RWPE1 (cell line): ENCODE measurements at places on chromosomes 11 and 22.

DNA sequence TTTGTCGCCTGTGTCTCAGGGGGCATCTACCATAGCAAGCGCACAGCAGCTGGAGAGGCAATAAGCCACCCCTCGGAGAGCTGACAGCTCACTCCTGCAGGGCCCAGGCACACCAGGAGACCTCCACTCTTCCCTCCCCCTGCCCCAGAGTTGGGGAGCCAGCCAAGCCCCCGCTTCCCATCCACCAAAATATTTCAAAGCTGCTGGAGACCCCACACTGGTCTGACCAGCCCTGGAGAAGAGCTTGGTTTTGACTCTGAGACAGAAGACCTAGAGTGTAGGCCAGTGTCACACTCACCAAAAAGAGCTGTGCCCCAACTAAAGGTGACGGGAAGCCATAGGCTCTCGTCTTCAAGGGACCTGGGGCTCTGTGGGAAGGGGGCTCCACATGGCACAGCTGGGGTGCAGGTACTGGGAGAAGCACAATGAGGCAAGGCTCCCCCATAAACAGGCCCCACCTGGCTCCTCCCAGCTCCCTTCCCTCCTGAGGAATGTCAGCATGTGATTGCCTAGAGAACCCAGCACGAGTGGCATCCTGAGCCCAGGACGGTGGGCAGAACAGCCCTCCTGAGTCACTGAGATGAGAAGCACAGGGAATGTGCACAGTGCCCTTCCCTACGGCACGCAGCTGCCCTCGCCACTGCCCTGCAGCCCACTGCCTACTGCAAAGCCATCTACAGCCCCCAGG, 5.8 kb upstream of the GNAZ start:
- DNase-seq = no peak

DNA sequence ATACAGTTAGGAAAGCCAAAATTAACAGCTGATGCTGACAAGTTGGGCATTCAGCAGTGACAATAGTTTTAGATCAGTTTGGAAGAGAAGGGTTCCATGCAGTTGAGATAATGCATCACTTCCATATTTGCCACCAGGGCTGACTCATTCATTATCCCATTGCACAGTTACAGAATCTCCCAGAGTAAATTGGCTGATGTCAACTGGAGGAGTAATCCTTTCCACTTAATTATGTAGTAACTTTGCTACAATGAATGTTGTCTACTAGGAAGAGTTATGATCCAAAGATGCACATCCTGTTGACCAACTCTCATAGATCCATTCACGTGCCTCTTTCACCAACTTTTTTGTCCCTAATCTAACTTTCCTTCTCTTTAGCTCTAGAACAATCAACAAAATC, 123.3 kb upstream of the LUZP2 start:
- DNase-seq = no peak

DNA sequence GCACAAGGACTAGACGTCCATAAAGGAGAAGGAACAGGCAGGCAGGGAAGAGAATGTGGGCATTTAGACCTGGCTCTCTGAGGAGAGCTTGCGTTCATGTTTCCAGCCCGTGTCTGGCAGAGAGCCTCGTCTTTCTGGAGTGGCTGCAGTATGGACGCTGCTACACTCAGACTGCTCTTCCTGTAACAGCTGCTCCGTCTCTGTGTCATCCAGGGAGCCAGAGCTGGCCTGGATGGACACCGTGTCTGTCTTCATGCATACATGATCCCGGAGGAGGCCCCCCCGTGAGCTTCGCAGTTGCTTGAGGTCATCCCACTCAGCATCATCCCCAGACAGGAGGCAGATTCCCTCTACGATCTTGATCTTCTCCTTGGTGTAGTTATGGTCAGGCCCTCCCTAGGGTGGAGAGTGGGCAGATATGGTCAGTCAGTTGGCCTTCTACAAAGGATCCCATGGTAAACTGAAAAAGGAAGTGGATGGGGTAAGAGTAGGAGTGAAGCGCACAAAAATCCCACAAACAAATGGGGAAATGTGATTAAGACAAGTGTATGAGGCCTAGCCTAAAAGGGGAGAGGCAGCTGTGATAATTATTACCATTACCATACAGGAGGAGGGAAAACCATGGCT, 13.0 kb upstream of the CKAP5 start:
- DNase-seq = no peak

DNA sequence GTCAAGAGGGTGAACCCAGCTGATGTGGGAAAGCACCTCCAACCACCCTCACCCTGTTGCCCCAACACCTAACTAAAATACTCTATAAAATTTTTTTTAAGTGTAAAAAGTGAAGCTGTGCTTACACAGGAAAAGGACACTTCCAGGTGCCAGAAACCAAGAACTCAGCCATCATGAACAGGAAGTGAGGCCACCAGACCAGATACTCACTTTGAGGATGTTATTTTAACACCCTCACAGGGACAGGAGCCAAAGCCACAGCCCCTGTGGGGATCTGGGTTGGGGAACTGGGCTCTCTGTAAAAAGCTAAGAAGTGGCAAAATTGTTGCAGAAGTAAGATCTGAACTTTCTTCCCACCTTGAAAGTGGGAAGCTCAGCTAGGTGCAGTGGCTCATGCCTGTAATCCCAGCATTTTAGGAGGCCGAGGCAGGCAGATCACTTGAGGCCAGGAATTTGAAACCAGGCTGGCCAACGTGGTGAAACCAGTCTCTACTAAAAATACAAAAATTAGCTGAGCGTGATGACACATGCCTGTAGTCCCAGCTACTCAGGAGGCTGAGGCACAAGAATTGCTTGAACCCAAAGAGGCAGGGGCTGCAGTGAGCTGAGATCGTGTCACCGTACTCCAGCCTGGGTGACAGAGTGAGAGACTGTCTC, 3.8 kb downstream of the RSPH14 start:
- no peak for DNase-seq

DNA sequence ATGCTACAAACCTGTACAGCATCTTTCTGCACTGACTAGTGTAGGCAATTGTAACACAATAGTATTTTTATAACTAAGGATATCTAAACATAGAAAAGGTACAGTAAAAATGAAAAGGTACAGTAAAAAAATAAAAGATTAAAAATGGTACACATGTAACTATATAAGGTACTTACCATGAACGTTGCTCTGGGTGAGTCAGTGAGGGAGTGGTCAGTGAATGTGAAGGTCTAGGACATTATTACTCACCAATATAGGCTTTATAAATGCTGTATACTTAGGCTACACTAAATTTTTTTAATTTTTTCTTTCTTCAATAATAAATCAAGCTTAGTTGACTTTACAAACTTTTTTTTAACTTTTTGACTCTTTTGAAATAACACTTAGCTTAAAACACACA, 59.9 kb downstream of the EIF3M start:
- peak; percentile 28 for DNase-seq

DNA sequence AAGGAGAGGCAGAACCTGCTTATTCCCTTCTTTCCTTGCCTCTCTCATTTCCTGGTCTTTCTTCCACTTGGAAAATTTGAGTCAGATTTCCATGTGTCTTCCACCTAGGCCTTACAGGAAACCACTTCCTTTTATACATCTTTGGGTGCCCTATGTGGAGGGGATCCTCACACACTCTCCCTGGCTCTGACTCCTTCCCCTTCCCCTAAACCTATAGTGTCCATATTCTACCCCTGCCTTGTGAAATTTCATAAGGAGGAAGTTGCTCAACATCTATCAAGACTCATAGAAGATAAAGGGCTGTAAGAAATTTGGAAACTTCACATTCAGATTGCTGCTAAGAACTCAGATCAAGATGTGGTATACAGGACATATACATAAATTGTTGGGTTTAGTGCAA, 20.4 kb downstream of the TUG1 start:
- no peak for DNase-seq

- DNase-seq = no peak
Observed at GRCh38 chr22:39745789-39746188, 147.8 kb downstream of the ENTHD1 start.

DNA sequence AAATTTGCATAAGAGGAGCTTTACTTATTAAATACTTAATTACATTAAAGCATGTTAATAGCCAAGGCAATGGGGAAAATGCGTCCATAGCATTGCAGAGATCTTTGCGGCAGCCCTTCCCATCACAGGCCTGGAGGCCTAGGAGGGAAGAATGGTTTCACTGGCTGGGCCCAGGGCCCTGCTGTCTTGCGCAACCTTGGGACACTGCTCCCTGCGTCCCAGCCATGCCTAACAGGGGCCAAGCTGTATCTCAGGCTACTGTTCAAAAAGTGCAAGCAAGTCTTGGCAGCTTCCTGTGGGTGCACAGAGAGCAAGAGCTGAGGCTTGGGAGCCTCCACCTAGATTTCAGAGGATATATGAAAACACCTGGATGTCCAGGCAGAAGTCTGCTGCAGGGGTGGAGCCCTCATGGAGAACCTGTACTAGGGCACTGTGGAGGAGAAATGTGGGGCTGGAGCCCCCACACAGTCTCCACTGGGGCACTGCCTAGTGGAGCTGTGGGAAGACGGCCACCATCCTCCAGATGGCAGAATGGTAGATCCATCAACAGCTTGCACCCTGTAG, 46.0 kb downstream of the THAP12 start:
- no peak for DNase-seq

DNA sequence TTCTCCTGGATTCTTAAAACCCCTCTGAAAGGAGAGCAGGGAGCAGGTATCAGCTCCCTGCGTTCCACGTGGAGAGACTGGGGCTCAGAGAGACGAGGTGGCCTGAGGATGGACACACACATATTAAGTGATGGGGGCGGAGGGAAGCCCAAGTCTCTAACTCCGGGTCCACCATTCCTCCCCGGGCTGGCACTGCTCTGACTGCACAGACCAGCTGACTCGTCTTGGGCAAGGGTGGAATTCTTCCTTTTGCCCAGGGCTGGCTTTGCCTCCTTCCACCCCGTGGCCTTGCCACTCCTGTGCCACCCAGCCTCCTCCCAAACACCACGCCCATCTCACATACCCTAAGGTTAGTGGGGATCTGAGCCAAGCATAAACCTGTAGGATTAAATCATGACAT, 65.0 kb downstream of the BUD13 start:
- no peak for DNase-seq

GRCh38 chr11:46332568-46333393, 14.5 kb upstream of the DGKZ start:
- DNase-seq = no peak

DNA sequence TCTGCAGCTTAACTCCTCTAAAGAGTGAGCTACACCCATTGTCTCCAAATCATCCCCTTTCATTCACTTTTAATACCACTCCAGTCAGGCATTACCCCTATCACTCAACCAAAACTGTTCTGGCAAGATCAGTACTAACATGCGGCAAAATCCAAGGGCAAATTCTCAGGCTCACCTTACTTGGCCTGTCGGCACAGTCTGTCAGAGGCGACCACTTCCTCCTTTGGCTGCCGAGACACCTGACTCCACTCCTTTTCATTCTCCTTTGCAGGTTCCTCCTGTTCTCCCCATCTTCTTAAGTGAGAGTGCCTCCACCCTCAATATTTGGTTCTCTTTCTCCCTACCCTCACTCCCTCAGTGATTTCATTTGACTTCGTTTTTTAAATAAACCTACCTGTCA, 4.2 kb downstream of the C11orf91 start:
- no peak for DNase-seq

DNA sequence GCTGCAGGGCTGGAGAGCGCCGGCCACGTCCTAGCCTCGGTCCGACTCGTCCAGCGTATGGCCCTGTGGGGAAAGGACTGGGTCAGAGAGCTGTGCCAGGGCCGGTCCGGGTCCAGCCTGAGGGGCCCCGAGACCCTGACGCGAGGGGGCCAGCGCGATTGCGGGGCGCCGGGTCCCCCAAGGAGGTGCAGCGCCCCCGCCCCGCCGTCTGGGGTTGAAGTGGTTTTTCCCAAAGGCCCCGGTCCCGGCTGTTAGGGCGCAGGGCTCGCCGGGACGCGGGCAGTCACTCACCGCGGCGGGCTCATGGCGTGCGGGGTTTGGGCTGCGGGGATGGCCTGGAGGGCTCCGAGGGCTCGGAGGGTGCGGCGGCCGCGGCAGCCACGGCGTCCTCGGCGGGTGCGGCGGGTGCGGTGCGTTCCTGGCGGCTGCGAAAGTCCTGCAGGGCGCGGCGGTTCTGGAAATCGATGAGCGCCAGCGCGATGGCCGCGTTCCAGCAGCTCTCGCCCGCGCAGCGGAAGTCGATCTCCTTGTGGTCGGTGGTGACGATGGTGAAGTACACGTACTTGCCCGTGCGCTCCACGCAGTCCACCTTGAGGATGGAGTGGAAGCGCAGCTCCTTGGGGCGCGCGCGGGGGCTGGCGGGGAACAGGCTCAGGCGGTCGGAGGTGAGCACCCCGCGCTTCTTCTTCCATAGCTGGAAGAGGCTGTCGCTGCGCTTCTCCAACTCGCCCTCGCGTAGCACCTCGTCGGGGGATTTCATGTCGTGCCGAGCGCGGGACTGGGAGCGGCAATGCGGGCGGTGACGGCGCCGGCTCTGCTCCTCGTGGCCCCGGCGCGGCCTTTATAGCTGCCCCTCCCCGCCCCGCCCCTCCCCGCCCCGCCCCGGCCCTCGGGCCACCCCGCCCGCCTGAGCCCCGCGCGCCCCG, at the start of gene PHLDA2:
PHLDA2 (minus strand) TSS at position 816 of the 926 bp plus-strand sequence; CDS start at position 760, 56 bp downstream.
- peak; percentile 75 for DNase-seq

DNA sequence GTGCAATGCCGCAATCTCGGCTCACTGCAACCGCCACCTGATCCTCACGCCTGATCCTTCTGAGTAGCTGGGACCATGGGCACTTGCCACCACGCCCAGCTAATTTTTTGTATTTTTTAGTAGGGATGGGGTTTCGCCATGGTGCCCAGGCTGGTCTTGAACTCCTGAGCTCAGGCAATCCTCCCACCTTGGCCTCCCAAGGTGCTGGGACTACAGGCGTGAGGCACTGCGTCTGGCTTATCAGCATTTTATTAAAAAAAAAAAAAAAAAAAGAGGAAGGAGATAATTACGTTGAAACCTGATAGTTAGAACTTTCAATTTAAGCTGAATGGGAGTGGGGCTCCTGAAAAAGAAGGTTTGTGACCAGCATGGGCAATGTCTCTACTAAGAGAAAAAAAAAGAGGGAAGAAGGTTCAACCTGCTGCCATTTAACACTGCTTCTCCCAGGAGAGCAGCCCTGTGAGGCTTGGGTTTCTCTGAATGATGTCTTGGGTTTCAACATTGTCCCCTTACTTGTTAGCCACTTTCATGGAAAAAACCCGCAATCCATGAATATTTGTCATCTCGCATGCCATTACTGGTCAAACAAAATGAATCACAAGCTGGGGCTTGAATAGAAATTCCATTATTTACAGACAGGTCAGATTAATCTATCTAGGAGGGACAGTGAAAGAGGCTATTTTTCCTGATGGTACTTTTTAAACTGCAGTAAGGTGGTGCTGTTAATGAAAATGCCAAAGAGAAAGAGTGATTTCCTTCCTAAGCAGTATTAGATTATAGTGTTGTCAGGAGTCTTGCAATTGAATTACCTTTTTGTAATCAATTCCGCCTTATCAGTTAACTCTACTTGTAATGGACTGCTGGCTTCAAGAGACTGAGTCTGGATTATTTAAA, 72.5 kb downstream of the PACS1 start:
- DNase-seq = peak; percentile 80
